ENCODE measurements at places on chromosomes 13 and 19.

GRCh38 chr13:52411629-52412028, 5.7 kb upstream of the THSD1 start:
- no peak for DNase-seq

- no peak for DNase-seq
These were observed 11.6 kb downstream of the MVB12A start for GRCh38 chr19:17431417-17431816.

DNA sequence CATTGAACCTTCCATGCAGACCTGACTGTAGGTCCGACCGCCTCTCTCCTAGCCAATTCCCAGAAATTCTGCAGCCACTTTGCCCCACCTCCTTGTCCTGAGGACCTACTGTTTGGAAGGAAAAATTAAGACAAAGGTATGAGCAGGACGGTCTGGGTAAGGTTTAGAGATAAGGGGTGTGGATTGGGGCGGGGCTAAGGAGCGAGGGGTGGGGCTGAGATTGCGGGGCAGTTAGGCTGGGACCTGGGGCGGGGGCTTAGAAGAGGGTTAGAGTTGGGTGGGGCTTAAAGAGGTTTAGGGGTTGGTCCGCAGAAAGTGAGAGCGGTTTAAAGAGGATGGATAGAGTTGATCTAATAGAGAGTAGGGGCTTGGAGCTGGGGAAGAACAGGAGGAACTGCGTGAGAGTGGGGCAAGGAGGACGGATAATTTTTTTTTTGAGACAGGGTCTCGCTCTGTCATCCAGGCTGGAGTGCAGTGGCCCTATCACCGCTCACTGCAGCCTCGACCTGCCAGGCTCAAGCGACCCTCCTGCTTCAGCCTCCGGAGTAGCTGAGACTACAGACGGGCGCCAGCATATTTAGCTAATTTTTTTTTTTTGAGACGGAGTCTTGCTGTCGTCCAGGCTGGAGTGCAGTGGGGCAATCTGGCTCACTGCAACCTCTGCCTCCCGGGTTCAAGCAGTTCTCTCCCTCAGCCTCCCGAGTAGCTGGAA, 1.7 kb upstream of the ZNF865 start:
- DNase-seq: no peak

GRCh38 chr19:41206456-41206855, 12.6 kb upstream of the AXL start:
- no peak for DNase-seq

DNA sequence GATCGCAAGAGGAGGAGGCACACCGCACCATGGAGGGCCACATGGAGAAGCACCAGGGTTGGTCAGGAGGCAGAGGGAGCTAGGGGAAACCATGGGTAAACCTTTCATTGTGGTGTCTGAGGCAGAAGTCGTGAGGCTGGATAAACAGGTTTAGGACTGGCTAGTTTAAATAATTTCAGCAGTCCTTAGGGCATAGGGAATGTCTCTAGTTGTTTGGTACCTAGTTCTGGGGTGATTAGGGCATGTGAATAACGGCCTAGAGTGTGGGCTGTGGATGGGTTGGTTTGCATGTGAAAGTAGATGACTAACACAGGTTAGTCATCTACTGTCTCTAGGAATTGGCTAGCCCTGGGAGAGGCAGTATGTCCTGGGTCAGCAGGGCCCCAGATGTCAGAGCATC, 102.3 kb downstream of the STOML3 start:
- no peak for DNase-seq

DNA sequence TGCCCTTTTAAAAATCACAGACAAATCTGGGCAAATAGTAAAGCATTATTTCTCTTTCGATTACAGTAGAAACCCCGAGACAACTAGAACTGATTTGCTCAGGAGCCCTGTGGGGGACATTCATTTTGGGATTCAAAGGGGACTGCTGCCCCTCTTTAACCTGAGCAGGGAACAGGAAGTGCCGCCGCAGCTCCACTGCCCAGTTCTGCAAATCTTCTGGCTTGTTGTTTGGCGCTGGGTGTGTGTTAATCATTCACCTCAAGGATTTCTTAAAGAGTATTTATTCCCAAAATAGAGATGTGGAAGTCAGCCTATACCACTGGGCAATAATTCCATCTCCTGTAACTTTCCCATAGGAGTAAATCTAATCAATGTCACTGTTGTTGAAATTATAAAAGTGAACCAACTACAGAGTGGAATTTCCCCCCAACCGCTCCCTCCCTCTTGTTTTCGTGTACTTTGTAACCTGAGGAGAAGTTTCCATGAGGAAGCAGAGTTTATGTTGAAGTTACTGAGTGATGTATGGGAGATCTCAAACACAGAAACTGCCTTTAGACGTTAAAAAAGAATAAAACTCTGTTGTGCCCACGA, 515.8 kb downstream of the KLF12 start:
- DNase-seq: no peak

- DNase-seq: no peak
These were observed 117.3 kb downstream of the POSTN start for GRCh38 chr13:37481011-37481884.

DNA sequence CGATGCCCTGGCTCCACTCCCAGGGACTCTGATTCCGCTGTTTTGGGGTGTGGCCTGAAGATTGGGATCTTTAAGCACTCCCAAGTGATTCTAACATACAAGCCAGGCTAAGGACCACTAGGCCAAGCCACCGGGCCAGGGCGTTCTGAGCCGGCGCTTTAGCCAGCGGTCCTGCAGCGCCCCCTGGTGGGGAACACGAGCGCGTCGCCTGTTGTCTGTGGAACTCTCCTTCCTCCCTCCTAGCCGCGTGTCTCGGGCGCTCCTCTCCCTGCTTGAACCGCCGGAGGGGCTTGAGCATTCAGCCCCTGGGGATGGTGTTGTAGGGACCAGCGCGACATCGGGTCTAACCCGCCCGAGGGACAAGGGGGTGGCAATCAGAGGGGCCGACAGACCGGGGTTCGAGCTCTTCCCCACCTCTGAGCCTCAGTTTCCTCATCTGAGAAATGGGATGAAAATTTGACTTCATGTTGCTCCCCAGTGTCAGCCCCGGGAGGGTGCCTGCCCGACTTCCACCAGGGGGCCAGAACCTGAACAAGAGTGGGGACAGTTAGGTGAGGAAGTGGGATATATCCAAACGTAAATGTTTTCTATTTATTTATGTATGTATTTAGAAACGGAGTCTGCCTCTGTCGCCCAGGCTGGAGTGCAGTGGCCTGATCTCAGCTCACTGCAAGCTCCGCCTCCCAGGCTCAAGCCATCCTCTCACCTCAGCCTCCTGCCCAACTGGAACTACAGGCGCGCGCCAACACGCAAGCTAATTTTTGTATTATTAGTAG, 18.0 kb upstream of the PNMA8B start:
- peak; percentile 81 for DNase-seq

DNA sequence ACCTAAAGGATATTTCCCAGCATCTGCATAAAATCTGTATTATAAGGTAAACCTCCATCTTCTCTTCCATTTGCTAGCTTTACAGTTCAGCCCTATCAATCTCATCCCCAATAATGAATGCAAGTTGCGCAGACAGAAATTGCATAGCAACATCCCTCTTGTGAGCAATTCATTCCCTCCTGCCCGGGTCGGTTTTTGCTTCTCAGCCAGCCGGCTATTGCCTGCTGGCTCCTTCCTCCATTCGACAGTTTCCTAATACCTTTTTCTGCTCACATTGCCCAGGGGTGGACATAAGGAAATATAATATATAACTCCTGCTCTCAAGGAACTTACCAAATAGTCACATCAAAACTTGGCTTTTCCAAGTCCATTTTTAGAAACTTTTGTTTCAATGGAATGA, 125.2 kb downstream of the FGF9 start:
- no peak for DNase-seq

DNA sequence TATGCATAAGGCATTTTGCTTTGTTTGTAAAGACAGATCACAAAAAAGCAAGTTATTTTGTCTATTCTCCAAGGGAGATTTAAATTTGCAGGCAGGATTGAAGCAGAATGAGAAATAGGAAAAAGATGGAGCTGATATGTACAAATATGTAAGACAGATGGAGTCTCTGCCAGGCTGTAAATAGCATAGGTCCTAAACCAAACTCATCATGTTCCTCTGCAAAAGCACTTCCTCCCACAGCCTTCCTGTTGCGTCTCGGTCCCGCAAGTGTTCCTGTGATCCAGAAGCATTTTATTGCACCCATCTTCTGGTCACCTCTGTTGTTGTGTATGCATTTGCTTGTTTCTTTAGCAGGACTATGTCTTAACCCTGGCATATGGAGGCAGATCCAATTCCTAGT, 95.7 kb upstream of the CLDN10 start:
- no peak for DNase-seq

- no peak for DNase-seq
These were observed 30.6 kb downstream of the RAP2A start for GRCh38 chr13:97464561-97464960.

DNA sequence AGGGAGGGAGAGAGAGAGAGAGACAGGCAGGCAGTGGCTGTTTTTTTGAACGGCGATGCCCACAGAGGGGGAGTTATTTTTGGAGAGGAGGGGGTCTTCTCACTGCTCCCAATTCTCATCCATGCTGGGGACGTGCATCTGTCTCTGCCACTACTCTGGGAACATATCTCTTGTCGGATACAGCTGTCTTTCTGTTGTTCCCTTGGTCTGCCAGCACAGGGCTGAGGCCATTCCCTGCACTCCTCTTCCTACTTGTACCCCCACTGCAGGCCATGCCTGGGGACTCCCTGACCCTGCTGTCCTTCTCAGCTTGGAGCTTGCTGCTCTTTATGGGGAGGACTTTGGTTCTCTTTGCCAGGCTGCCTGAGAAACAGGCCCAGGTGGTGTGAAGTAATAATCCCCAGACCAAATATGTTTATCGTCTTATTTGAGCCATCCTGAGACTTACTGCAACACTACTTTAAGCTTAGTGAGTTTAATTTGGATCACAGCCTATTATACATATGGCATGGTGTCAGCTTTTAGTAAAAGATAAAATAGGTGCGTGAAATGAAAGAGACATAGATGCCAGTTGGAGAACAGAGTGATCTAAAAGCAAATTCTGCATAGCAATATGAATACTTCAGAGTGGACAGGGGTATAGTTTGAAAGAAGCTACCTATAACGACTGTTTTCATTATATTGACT, 19.1 kb downstream of the LRCH1 start:
- DNase-seq: no peak

DNA sequence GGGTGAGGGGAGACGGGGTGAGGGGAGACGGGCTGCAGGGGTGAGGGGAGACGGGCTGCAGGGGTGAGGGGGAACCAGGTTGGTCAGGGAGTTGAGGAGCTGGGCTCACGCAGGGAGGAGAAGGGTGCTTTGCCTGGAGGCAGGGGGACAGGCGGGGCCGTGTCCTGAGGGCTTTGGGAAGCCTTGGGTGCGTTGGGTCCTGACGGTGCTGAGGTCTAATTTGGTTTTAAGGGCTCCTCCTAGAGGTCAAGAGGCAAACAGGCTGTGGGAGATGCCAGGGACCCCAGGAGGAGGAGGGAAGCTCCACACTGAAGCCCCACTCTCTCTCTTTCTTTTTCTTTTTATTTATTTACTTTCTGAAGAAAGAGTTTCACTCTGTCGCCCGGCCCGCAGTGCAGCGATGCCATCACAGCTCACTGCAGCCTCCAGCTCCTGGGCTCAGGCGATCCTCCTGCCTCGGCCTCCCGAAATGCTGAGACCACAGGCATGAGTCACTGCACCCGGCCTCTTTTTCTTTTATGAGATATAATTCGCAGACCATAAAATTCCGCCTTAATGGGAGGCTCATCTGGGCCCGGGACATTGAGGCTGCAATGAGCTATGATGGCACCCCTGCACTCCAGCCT, 9.3 kb upstream of the MISP start:
- no peak for DNase-seq

DNA sequence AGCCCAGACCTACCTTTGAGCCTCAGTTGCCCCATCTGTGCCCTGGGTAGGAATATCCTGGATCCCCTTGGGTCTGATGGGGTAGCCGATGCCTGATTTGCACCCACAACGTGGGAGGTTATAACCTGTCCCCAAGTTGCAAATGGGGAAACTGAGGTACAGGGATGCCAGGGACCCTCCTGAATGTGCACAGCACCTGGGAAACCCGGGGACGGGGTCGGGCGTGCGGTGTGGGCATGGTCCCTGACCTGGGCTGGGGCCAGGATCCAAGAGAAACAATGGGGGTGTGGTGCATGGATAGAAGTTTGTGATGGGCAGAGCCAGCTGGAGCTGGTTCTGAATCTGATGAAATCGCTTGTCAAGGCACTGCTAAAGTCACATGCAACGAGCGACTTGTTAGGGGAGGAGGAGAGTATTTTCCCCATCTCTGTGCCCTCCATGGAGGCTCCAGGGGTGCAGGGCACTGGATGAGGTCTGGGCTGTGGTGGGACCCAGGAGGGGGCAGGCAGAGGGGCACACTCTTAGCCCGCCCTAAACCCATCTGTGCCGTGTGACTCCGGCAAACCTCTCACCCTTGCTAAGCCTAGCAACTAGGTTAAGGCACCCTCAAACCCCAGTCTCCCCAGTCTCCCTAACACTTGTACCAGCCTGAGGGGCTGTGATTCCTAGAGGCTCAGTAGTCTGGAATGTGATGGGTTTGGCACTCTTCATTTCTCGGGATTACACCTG, 749 bp downstream of the GDF15 start:
- DNase-seq: no peak

DNA sequence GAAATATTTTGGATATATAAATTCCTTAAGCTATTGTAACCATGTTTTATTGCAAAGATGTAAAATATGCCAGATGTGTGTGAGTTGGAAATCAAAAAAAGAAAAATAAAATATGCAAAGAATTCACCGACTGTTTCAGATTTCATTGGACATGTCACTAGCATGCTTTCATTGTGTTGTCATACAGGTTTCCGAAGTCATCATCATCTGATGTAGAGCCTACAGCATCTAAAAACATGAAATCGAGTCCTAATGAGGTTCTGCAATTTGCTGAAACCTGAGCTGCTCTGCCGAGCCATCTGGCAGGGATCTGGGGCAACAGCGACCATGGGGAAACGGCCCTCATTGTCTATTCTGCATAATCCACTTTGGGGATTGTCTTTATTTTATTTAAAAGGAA, 196.1 kb upstream of the MAB21L1 start:
- no peak for DNase-seq

DNA sequence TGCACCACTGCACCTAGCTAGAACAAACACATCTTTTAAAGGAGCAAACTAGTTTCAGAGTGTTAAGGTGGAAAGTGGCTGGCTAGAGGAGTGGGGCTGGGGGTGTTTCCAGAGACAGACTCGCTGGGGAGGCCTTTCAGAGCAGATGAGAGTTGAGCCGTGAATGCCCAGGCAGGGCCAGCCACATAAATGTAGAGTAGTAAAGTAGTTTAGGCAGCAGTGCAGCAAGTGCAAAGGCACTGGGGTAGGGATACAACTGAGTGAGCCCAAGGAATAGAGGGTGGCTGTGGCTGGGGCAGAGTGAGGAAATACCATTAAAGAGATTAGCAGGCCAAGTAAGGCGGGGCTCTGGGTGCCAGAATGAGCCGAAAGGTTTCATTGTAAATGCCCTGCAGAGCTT, 72.0 kb downstream of the ALOX5AP start:
- DNase-seq: no peak
